ENCODE measurements at places on chromosomes 2 and 18.

- DNase-seq = no peak
These were observed 3.9 kb upstream of the NPPC start for GRCh38 chr2:231929961-231930592.

- no peak for DNase-seq
These were observed 26.7 kb upstream of the TGFA start for GRCh38 chr2:70580352-70580751.

DNA sequence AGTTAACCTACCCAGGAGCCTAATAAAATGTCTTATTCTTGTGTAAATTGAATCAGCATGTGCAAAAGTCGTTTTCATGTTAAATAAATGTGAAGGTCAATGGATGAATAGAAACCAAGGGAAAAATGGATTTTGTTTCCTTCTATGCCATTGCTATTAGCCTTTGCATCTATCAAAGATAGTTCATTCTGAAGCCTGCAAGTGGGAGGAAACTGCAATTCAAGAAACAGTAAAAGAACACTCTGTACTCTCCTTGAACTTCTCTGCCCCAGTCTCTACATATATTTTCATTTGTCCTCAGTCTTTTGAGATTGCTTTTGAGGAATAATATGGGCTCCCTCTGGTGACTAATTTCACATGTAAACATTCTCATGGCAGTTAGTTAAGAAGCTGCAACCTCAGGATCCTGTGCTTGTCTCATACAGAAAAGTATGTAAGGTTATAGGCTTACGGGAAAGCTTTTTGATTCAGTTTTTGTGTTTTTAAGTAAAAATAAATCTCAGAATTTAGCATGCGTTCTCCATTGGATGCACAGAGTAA lies 1590.0 kb upstream of the LRRTM1 start:
- DNase-seq = no peak

DNA sequence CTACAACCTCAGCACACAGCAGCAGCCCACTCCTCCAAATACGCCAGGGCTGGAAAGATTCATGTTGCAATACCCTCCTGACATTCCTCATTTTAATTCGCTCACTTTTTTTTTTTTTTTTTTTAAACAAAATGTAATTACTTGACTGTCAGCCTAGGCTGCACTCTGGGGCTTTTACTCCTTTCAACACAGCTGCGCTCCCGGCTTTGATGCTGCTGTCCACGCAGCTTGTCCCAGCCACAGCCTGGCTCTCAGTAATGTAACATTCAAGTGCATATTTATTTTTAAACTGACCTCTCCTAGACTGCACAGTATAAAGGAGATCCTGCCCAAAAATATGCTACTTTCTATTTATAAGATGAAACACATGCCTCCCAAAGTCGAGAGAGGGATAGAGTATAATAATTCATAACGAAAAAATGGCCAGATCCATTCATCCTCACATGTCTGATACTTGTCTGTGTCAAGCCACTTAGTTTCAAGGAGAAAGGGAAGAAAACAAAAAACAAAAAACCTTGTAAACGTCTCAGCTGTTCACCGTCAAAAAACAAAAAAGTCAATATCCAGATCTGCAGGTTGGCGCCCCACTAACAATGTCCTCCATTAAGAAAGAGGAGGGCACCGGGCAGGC lies 949 bp downstream of the CDC42EP3 start:
- no peak for DNase-seq

DNA sequence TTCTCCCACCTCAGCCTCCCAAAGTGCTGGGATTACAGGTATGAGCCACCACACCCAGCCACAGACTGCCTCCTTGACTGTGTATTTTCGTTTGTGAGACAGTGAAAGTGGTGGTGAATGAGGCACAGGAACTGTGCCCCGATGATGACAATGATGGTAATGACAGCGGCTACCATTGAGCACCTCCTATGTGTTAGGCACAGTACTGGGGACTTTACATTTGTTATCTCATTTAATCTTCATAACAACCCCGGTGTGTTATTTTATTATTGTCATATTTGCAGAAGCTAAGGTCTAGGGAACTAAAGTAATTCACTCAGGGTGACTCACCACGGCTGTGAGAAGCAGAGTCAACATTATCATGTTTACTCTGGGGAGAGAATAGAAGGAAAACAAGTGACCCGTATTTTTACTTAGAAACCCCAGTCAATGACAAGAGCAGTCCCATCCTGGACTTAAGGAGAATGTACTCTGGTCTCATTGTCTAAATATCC lies 77.6 kb upstream of the ALPP start:
- no peak for DNase-seq

GRCh38 chr2:233124421-233125080 lies 64.4 kb downstream of the INPP5D start:
- DNase-seq = no peak

GRCh38 chr2:68366083-68366560 lies 1.0 kb downstream of the PLEK start:
- DNase-seq = no peak

DNA sequence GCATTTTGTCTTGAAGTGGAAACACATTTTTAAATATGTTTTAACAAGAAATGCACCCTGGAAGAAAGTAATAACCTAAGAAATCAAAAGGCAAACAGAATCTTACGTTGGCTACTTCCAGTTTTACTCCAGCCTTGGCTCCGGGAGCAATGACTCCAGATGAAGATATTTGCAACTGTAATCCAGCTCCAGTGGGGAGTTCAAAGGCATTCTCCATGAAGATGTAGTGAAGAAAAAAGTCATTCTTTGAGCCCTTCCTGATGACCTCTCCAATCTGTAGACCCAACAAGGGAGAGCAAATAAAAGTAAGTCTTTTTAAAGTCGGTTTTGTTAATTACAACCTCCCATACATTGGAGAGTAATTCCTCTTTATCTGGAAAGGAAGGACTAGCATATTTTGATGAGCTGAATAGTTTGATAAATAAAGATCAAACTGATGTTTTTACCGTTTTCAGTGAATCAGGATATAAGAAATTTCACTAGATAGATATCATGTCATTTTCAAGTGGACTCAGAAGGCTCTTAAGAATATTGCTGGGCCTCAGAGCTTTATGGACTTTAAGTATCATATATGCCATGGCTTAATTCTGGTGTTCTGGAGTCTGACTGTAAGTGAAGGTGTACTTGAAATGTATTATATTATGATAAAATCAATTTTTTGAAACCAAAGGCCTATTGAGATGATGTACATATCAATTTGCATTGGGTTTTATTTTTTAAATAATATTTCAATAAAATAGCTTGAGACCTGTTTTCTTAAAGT lies 20.3 kb downstream of the APOB start:
- no peak for DNase-seq

DNA sequence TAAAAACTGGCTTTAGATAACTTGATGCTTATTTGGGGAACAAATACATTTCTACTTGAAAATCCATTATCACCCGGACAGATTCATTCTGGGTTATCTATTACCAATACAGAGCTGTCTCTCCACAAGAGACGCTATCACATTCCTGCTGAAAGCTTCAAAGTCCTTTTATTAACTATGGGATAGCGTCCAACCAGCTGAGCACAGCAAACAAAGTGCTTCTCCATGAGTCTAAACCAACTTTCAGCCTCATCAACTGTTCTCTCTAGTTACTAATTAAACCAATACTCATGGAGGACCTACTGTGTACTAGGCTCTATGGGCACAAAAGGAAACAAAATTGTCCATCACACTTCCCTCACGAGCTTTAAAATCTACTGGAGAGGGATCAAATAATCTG lies 132.8 kb downstream of the L3MBTL4 start:
- DNase-seq = no peak

All from stimulated activated CD4-positive, alpha-beta T cell treated with anti-CD3 and anti-CD28 coated beads, Interleukin-15, amount 100 ng/mL, for 1 hour (primary cell).